ENCODE measurements at places on chromosomes 6 and 20. TPM values are rescaled to one million over a fixed set of nuclear protein-coding genes. Genes with fewer than 3 reads are reported as not detected.

PNLDC1 gene
- 0.54 TPM for total RNA-seq

FAM83C gene
- total RNA-seq: not detected

VWA7 gene
- total RNA-seq: 1.6 TPM

MROH8 gene
- 3.1 TPM for total RNA-seq

ADRM1 gene
- total RNA-seq: 115 TPM

PRDM13 gene
- not detected for total RNA-seq

PRICKLE4 gene
- not detected for total RNA-seq

SAPCD1 gene
- total RNA-seq: 13.6 TPM

GGTLC1 gene
- total RNA-seq: not detected

HMGCLL1 gene
- not detected for total RNA-seq

ASIP gene
- not detected for total RNA-seq

ULBP3 gene
- total RNA-seq: 0.77 TPM

RBM24 gene
- not detected for total RNA-seq

CCN6 gene
- total RNA-seq: not detected

TAP1 gene
- total RNA-seq: 211 TPM

RGS17 gene
- not detected for total RNA-seq

TNF gene
- total RNA-seq: 92.5 TPM

PCIF1 gene
- 27.8 TPM for total RNA-seq

GMPR gene
- total RNA-seq: 0.31 TPM

PKIB gene
- 0.69 TPM for total RNA-seq

KCNQ5 gene
- 14.6 TPM for total RNA-seq

ZBTB12 gene
- 1.8 TPM for total RNA-seq

MRPS10 gene
- total RNA-seq: 36.7 TPM

TCP11 gene
- total RNA-seq: not detected

MDFI gene
- not detected for total RNA-seq

SMOC2 gene
- total RNA-seq: not detected

HSPA1L gene
- 1.7 TPM for total RNA-seq

ARMH2 gene
- not detected for total RNA-seq

EGFL8 gene
- total RNA-seq: 13.3 TPM

ULBP2 gene
- total RNA-seq: 0.38 TPM

Data from activated CD8-positive, alpha-beta T cell treated with anti-CD3 and anti-CD28 coated beads for 36 hours (primary cell).